Activated CD4-positive, alpha-beta T cell treated with anti-CD3 and anti-CD28 coated beads, Interleukin-2, amount 50 U/mL, for 48 hours (primary cell): ENCODE measurements at places on chromosomes 11 and 22.

GRCh38 chr11:131748151-131749050 lies 378.0 kb downstream of the NTM start:
- DNase-seq = peak; percentile 52

GRCh38 chr11:32400196-32400595 lies 35.1 kb downstream of the WT1 start:
- no peak for DNase-seq

DNA sequence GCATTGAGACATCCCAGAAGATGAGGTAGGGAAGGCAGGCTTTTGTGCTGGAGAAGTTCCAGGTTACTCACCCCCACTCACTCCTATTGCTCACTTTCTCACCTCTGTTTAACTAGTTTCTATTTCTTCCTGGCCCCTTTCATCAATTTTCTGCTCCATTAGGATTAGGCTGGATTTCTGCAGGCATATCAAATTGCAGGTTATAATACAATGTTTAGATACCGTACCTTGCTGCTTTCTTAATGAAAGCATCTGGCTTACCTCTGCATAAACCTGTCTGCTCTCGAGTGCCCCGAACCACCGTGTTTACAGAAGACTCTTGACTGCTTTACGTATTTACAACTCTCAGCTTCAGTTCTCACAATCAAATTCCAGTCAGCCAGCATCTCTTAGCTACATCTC lies 173.7 kb downstream of the ADAMTS15 start:
- DNase-seq = no peak

- no peak for DNase-seq
Observed at GRCh38 chr11:10396771-10397170, 58.3 kb upstream of the AMPD3 start.

- DNase-seq = no peak
Observed at GRCh38 chr11:131388030-131388429, 17.6 kb downstream of the NTM start.

- no peak for DNase-seq
Observed at GRCh38 chr11:117631336-117632140, 165.5 kb downstream of the DSCAML1 start.

- DNase-seq = no peak
Observed at GRCh38 chr11:15716550-15716949, 601.8 kb downstream of the INSC start.

GRCh38 chr11:1557904-1558774 lies 13.9 kb downstream of the DUSP8 start:
- DNase-seq = no peak

DNA sequence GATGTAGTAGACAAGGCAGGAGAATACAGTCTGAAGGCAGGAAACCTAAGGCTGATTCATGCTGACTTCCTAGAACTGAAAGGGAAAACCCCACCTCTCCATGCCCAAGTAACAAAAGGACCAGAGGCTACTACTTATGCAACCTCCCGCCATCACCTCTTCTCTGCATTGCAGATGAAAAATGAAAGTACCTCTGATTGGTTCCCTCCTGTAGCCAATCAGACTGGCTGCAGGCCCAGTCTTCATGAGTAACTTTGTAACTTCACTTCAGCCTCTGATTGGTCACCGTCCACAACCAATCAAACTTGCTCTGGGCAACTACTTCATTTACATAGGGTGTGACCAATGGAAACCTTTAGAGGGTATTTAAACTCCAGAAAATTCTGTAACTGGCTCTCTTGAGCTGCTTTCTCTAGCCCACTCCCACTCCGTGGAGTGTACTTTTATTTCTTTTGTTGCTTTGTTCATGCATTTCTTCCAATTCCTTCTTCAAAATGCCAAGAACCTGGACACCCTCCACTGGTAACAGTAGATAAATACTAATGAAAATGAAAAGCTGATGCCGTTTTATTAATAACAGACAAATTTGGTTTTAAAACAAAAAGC lies 5.2 kb upstream of the MAP6 start:
- peak; percentile 34 for DNase-seq

GRCh38 chr11:61194169-61194671 lies 9.1 kb upstream of the PGA3 start:
- DNase-seq = no peak

- DNase-seq = no peak
Observed at GRCh38 chr11:108340973-108341372, 118.1 kb downstream of the ATM start.

DNA sequence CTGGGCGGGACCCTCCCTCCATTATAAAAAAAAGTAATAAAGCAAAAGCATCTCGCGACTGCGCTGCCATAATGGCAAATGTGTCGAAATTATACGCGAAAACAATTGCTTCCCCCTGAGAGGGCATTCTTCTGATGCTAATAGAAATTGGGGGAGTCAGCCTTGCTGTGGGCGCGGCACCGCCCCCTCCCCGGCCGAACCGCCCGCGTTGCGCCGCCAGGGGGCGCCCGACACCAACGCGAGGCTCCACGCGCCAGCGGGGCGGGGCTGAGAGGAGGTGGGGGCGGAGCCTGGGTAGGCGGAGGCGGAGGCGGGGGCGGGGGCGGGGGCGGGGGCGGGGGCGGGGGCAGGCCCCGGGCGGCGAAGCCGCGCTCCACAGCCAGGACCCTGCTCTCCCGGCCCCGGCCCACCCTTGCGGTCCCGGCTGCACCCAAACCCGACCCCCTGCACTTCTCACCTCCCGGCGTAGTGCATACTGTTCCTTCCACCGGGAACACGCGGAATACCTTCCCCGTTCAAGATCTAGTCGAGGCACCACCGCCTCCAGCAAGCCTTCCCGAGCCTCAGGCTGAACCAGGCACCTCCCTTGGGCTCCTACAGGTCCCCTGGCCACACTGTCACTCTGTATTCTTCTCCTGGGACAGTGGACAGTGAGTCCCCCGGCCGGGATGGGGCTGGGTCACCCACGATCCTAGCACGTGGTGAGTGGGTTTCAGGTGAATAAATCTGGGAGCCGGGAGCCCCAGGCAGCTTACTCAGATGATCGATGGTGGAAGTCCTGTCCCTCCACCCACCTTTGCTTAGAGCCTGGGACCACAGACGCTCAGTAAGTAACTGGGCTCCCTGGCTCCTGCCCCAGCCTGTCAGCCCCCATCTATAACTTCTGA lies 15.5 kb upstream of the UPK3A start:
- peak; percentile 81 for DNase-seq

GRCh38 chr11:60923326-60923725 lies 934 bp upstream of the TMEM132A start:
- no peak for DNase-seq

- no peak for DNase-seq
Observed at GRCh38 chr11:18720091-18720807, 5.7 kb downstream of the IGSF22 start.

GRCh38 chr22:44382116-44383038 lies 69.6 kb upstream of the SHISAL1 start:
- no peak for DNase-seq

GRCh38 chr22:37763012-37763411 lies 44.7 kb upstream of the GCAT start:
- DNase-seq = no peak

- no peak for DNase-seq
Observed at GRCh38 chr11:70108250-70108649, 30.1 kb downstream of the ANO1 start.

DNA sequence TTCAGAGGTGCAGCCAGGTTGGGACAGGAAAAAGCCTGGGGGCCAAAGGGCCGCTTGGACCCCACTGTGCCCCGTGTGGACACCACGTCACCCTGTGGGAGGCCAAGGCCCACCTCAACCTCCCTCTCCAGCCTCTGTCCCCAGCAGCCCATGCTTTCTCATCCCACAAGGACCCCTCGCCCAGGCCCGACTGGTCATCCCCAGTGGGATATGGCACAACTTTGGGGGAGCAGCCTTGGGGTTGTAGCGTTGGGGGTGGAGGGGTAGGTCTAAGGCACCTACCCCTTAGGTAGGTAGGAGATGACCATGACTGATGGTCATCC lies 44.0 kb downstream of the IGF2 start:
- DNase-seq = no peak

- DNase-seq = no peak
Observed at GRCh38 chr11:75306529-75306928, 44.9 kb downstream of the ARRB1 start.

- no peak for DNase-seq
Observed at GRCh38 chr11:86101493-86101892, 32.6 kb upstream of the PICALM start.

- DNase-seq = no peak
Observed at GRCh38 chr11:79335681-79336080, 105.1 kb downstream of the TENM4 start.

- DNase-seq = no peak
Observed at GRCh38 chr11:84243629-84244263, 957.6 kb upstream of the CCDC90B start.

- no peak for DNase-seq
Observed at GRCh38 chr11:8097926-8098325, 16.9 kb downstream of the TUB start.

GRCh38 chr11:91947215-91947820 lies 277.3 kb upstream of the FAT3 start:
- no peak for DNase-seq

DNA sequence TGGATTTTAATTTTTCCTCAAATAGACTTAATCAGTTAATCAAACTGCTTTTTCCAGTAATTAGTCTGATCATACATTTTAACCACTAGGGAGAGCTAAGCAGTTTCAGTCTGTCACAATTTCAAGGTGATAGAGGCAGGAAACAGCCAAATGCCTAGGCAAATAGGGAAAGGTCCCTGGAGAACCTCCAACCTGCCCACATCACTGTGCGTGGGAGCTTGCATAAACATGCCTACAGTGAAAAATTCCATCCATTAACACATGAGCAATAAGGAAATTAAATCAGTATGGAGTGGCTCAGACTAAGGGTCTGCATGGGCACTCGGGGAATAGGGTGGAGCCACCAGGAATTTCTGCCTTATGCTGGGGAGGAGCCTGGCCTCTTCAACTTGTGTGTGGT lies 74.6 kb downstream of the AASDHPPT start:
- DNase-seq = no peak
